Activated T-helper 1 cell treated with anti-CD3 and anti-CD28 coated beads, Interleukin-2, amount 50 U/mL, for 16 hours (primary cell): ENCODE measurements at places on chromosomes 4 and X.

- DNase-seq, result no peak
Measured at GRCh38 chrX:53595266-53595810, 91.2 kb downstream of the HUWE1 start.

DNA sequence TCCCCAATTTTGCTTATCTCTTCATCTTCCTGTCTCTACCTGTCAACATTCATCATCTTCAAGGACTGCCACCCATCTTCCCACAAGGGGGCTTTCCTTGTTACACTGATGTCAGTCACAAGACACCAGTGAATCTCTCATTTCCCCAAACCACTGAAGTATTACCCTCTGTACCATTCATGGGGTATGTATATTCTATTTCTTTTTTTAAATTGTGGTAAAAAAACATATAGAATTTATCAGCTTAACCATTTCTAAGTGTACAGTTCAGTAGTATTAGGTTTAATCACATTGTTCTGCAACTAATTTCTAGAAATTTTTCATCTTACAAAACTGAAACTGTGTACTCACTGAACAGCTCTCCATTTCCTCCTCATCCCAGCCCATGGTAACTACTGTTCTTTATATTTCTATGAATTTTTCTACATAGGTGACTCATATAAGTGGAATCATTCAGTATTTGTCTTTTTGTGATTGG lies 98.6 kb downstream of the LARP7 start:
- no peak for DNase-seq

GRCh38 chr4:82903737-82904136 lies 3.2 kb downstream of the THAP9 start:
- no peak for DNase-seq

GRCh38 chrX:41946989-41947612 lies 23.7 kb upstream of the CASK start:
- DNase-seq, result no peak

DNA sequence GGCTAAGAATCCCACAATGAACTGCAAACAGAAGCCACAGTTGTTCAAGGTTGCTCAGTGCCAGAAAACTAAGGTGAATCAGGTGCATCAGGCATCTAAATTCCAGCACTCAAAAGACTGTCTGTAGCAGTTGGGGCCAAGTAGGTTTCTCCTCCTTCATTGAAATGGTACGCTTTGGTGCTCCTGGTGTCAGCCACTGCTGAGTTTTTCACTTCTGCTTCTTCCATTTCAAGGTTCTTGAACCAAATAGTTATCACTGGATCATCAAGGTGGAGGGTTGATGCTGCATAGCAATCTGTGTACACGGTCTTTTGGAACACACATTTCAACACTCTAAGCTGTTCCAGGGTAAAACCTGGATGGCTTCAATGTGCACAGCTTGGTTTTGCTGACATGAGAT lies 74.4 kb downstream of the TMA16 start:
- no peak for DNase-seq

GRCh38 chrX:40303256-40304077 lies 205.7 kb upstream of the BCOR start:
- no peak for DNase-seq

DNA sequence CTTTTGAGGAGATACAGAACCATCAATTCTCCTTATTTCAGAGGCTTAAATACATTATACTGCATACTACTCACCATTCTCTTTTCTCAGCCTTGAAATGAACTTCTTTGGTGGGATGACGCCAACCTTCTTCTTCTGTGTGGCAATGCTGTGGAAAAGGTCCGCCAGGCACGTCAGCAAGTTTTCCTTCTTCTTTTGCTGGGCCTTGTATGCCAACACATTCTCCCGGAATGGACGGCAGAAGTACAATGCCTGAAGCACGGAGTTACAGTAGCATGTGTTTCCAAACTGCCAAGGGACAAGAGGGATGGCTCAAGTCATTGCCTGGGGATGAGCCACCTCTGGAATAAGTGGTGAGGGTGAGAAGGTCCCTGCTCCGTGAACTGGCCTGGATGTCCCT lies 31.2 kb downstream of the USP46 start:
- DNase-seq, result no peak

- no peak for DNase-seq
Measured at GRCh38 chr4:61628727-61629126, 428.6 kb downstream of the ADGRL3 start.

GRCh38 chr4:105963461-105964400 lies 68.5 kb downstream of the NPNT start:
- no peak for DNase-seq

DNA sequence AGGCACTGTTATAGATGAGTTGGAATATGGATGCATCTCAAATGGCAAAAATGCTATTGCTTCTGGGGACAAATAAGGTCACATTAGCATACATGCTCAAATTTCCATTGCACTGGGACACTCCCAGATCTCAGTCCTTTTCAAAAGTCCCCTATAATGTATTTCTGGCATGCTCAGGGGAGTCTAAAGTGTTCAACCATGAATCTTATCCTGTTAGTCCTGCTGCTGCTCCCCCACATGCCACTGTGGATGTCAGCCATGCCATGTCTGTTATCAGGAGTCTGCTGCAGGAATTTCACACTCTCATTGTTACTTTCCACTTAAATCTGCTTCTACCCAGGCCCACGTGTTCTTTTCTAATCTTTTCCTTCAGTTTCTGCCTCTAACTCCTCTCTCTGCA lies 1000.6 kb downstream of the CCSER1 start:
- DNase-seq, result no peak

GRCh38 chr4:87961993-87962392 lies 13.5 kb upstream of the SPP1 start:
- DNase-seq, result no peak

DNA sequence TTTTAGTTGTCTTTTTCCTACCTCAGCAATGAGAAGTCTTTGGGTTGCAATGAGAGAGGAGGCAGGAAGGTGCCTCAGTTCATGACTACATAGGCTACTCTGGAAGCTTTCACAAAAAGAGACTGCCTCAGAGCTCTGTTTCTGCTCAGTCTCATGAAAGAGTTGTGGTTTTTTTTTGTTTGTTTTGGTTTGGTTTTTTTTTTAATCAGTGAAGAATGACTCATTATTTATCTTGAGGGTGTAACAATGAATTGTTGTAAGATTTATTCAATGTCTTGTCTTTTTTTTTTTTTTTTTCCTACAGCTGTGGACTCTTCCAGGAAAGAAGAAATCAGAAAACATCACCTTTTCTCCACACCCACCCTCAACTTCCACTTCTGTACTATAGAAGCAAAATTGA lies 67.5 kb upstream of the CXCL13 start:
- no peak for DNase-seq

DNA sequence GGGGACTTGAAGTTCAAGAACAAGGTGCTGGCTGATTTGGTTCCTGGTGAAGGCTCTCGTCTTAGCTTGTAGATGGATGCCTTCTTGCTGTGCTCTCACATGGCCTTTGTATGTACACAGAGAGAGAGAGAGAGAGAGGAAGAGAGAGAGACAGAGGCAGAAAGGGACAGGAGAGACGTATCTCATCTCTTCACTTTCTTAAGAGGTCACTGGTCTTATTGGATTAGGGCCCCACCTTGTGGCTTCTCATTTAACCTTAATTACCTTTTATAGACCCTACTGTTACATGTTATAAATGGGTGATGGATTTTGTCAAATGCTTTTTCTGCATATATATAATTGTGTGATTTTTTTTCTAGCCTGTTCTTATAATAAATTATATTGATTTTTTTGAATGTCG lies 1444.2 kb downstream of the ADGRL3 start:
- DNase-seq, result no peak

GRCh38 chrX:39897741-39898097 lies 200.0 kb downstream of the BCOR start:
- no peak for DNase-seq

- no peak for DNase-seq
Measured at GRCh38 chrX:54496517-54496852, 451 bp upstream of the FGD1 start.
